ENCODE measurements at places on chromosomes 5 and 9. TPM values are rescaled to one million over a fixed set of nuclear protein-coding genes. Genes with fewer than 3 reads are reported as not detected.

DNA sequence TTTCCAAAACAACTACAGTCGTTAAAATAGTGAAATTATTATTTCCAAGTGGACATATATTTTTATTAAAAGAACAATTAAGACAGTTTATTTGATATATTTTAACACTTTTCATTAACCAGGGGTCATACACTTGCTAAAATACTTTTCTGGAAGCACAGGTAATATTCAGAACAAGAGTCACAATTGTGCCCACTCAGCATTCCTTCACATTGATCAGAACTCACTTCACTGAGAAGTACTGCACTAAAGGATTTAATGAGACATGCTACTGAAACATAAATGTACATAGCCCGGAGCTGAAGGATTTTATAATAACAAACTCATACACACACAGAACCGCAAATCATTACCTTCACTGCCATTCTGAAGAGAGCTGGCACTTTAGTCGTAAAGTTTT is 361.8 kb downstream of the ARL15 start:
- H3K27me3 ChIP-seq = no peaks in the 10 kb centered on the region
- peaks cover 6% of the 10 kb centered on the region for H3K4me1 ChIP-seq
- no peak for DNase-seq
- no peak overlapping the region for H3K4me3 ChIP-seq
- H3K27ac ChIP-seq = no peak overlapping the region
- no peaks in the 10 kb centered on the region for H3K36me3 ChIP-seq

GRCh38 chr5:111856876-111857466 is 100.0 kb upstream of the NREP start:
- H3K27ac ChIP-seq = peak overlapping the region; percentile 54
- no peaks in the 10 kb centered on the region for H3K36me3 ChIP-seq
- peaks cover 12% of the 10 kb centered on the region for H3K4me1 ChIP-seq
- H3K4me3 ChIP-seq = no peak overlapping the region
- no peaks in the 10 kb centered on the region for H3K27me3 ChIP-seq
- DNase-seq = peak; percentile 10

N4BP3 gene
- polyA plus RNA-seq = 0.14 TPM

DNA sequence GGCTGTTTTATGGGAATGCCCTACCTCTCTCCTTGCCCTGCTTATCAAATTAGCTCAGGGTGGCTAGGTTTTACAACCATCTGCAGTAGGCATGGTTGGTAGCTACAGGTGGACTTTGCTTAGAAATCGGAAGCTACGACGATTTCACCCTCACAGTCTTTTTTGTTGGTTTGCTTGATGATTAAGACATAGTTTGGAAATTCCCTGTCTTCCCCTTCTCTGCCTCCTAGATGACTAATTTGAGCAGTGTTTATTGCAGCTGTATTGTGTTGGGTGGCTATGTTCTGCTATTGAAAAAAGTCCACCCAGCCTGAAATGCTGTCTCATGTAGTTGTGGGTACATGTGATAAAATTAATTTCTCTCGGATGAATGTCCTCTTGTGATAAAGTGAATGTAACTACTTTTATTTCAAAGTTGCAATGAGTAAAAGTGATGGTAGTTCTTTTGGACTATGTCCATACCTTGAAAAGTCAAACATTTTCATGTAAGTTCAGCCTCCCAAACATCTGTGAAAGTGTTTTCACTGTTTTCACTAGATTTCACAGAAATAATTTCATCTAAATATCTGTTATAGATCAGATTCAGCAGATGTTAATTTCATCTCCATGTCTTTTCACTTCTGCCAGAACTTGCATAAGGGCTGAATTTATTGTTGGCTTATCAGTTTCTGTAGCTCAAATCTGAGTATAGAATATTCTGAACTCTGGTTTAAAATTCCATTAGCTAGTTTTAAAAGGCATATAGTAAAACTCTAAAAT is 37.3 kb upstream of the FYB1 start:
- DNase-seq = peak; percentile 89
- peaks cover 4% of the 10 kb centered on the region for H3K27me3 ChIP-seq
- H3K36me3 ChIP-seq = no peaks in the 10 kb centered on the region

LCN12 gene
- 0.12 TPM for polyA plus RNA-seq

GRCh38 chr5:66364186-66364585 is 220.1 kb downstream of the SREK1 start:
- H3K4me3 ChIP-seq = no peak overlapping the region
- no peak overlapping the region for H3K27ac ChIP-seq
- DNase-seq = no peak
- H3K27me3 ChIP-seq = no peaks in the 10 kb centered on the region
- H3K36me3 ChIP-seq = no peaks in the 10 kb centered on the region

DNA sequence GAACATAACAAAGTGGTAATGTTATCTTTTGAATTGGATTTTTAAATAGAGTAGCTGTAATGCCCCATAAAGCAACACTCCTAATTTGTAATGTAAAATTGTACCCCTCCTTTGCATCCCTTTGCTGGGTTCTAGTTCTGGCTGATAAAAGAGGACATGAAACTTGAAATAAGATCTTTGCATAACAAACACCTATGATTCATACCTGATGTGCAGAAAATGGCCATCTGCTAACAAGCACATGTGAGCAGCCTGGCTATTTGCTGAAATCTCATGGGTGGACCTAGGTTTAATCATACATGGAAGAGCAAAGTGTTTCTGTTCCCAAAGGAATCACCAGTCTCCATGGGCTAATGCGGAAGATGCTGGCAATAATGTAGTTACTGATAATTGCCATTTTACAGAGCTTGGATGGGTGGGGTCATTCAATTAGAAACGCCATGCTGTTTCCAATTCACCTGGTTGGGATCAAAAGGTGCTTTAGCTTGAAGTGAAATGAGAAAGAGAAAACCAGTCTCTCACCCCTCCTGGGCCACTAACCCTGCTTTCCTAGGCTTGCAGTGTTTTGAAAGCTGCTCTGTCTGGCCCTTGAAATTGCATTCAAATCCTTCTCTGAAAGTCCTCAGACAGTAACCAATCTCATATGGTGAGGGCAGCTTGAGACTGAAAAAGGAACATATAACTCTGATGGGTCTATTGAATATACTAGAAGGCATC is 585.1 kb downstream of the TLE4 start:
- no peaks in the 10 kb centered on the region for H3K27me3 ChIP-seq
- H3K4me1 ChIP-seq = peaks cover 6% of the 10 kb centered on the region
- no peaks in the 10 kb centered on the region for H3K36me3 ChIP-seq

DNA sequence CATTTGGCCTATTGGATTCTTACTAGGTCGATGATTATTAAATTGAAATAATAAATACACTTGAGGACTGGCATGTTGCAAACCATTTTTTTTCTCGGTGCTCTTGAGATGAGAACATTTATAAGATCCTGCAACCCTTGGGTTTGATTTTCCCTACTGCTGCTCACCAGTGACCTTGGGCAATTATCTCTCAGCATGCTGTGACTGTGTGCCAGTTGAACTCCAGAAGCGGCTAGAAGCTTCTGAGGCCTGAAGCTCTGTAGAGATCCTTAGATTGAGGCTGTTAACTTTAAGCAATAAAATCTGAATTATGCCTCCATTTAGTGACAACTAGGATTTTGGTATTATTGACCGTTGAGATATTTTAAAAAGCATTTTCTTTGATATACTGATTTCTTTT is 489.8 kb downstream of the MAT2B start:
- H3K4me3 ChIP-seq = no peak overlapping the region
- H3K27ac ChIP-seq = no peak overlapping the region
- H3K27me3 ChIP-seq = no peaks in the 10 kb centered on the region
- H3K36me3 ChIP-seq = no peaks in the 10 kb centered on the region

- H3K36me3 ChIP-seq = no peaks in the 10 kb centered on the region
- no peak for DNase-seq
- H3K27me3 ChIP-seq = no peaks in the 10 kb centered on the region
- no peak overlapping the region for H3K27ac ChIP-seq
These were observed 202.2 kb upstream of the VLDLR start for GRCh38 chr9:2419347-2419746.

DNA sequence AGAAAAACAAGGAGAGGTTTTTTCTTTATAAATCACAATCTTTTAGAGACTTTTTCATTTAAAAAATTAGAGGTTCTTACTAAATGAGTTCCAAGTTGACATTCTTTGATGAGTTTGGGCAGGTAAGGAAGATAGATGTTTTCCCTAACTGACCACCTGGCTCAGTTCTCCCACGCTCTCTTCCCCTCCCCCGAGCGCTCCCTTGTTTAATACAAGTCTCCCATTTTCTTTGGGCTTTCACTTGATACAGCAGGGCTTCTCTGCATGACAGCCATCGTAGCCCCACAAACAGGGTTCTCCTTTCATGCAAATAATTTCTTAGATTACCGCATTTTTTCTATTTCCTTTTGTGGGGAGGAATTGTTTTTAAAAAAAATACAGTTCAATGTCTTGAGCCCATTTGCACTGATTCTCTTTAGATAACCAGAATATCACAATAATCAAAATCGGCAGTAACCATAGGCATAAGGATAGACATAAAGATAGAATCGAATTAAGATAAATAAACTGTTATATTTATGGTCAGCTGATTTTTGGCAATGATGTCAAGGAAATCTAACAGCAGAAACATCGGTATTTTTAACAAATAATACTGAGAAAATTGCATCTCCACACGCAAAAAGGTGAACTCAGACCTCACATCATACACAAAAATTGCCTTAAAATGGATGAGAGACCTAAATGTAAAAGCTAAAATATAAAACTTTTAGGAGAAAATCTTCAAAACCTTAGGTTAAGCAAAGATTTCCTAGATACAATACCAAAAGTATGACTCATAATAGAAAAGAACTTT is 325.4 kb downstream of the PIK3R1 start:
- DNase-seq = no peak
- H3K36me3 ChIP-seq = no peaks in the 10 kb centered on the region

RFESD gene
- 1.0 TPM for polyA plus RNA-seq

BTNL3 gene
- not detected for polyA plus RNA-seq

GRCh38 chr5:157511651-157512644 is 51.9 kb downstream of the NIPAL4 start:
- peaks cover 29% of the 10 kb centered on the region for H3K4me1 ChIP-seq
- H3K4me3 ChIP-seq = no peak overlapping the region
- peak; percentile 98 for DNase-seq

PCYOX1L gene
- 14.3 TPM for polyA plus RNA-seq
